ENCODE measurements at places on chromosomes 13 and 19.

DNA sequence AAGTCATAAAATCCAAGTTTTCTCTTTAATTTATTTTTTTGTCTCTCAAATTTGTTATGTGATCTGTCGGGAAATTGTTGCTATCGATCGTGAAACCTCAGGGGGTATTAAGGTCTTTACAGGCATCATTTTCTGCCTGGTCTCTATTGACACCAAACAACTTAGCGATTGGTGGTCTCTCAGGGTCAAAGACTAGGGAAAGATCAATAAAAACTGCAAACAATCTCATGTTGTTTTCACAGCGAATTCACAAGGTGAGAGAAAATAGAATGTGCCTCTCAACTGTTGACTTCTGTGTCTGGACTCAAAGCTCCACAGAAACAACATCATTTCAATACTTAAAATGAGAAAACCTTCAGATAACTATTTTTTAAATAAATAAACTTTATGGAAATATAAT, 645.4 kb upstream of the MIR17HG start:
- DNase-seq: no peak

DNA sequence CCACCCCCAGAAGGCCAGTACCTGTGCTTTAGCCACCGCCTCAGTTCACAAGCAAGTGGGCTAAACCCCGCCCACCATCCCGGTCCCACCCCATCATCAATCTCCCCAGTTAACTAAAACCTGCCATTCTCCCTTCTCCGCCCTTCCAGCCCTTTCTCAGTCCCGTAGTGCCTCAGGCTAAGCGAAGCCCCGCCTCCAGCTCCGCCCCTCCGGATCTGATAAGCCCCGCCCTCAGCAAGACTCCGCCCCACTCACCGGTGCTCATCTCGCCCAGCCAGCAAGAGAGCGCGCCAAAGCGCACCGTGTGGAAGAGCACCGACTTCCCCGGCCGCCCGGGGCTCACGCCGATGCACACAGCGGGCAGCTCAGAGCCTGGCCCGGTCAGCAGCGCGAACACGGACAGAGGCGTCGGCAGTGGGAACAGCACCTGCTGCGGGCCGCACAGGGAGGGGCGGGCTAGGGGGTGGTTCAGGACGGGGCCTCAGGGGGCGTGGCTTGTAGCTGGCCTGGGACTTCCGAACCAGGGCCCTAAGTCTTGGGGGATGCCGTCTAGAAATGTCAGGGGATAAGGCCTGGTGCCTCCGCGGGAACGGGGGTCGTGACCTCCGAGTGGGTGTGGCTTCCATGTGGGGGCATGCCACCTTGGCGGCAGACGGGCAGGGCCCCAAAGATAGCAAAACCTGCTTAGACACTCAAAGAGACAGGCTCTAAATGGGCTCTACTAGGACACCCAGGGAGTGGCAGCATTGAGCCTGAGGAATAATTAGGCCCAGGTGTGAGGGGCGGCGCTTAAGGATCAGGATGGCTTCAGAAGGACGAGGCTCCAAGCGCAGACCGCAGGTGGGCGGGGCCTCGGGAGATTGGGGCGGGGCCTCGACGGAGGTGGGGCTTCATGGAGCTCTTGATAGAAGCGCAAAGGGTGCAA, 21.4 kb downstream of the MAP4K1 start:
- DNase-seq: no peak

GRCh38 chr13:80297094-80297493, 43.8 kb downstream of the SPRY2 start:
- DNase-seq: no peak

- DNase-seq: no peak
Measured at GRCh38 chr19:4776436-4777211, 14.9 kb upstream of the FEM1A start.

GRCh38 chr13:40272776-40273139, 393.7 kb downstream of the FOXO1 start:
- no peak for DNase-seq

DNA sequence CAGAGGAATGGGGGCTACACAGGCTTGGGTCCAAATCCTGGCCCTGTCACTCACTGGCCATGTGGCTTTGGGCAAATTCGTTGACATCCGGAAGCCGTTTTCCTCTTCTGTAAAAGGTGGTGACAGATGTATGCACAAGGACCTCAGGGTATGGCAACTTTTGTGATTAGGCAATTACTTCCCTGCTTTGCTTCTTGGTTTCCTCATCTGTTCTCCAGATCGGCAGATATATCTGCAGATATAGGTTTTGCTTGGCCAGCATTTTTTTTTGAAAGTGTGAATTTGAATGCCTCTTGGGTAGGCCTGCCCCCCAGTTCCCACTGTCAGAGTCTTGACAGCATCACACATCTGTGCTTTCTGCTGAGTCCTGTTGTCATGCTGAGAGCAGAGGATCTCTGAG, 17.7 kb downstream of the TMEM272 start:
- DNase-seq: no peak

DNA sequence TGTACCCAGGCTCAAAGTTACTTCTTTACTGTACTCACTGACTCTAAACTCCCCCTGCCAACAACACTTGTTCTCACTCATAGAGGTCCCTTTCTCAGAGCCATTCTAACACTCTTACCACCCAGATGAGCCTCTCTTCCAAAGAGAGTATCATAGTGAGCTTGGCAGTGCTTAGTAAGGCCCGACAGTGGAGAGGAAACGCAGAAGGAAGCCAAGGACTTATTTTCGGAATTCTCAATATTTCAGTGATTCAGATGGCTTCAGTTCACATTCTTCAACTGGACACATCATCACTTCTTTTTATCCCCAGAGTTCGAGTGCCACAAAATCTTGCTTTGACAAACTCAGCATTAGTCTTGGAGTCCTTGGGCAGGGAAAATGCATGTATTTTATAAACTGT, 285.9 kb downstream of the DNAJC15 start:
- no peak for DNase-seq

DNA sequence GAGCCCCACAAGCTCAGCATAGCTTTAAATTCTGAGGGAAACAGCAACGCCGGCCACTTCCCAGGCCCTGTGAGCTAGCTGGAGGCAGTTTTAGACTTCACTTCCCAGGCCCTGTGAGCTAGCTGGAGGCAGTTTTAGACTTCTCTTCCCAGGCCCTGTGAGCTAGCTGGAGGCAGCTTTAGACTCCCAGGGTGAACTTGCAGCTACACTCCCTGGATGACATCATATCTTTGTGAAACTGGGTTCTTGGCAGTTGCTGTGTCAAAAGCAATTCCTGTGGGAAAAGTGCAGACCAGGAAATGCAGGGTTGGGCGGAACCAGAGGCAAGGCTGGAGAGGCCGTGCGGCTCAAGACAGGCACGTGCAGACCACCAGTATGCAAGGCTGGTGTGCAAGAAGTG, 12.7 kb downstream of the SOX1 start:
- DNase-seq: no peak

DNA sequence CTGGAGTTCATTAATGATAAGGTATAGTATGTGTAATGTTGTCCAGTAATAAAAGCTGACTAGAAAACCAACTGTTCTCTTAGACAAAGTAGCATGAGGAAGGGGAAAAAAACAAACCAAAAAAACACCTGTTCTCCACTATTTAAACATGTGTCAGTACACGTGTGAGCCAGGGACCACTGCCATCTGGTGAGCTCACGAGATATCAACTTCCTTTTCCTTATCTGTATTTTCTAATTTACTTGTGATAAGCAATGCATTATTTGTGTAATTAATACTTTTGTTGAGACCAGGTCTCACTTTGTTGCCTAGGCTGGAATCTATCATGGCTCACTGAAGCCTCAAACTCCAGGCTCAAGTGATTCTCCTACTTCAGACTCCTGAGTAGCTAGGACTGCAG, 4.3 kb upstream of the SIX5 start:
- DNase-seq: no peak

DNA sequence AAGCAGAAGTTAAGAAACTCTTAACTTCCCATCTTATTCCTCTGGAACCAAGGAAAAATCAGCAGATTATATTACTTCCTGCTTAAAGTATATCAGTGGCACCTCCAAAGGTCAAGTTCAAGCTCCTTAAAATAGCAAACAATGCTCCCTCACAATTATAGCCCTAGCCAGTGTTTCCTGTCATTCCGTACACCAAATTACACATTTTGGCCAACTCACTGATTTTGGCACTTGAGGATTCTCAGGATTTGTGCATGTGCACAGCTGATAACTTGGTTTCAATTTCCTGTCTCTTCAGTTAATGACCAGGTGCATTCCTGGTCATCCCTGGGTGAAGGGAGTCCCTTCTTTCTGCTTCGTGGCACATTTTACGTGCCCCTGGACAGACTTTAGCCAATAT, 42.0 kb downstream of the TPP2 start:
- DNase-seq: no peak

DNA sequence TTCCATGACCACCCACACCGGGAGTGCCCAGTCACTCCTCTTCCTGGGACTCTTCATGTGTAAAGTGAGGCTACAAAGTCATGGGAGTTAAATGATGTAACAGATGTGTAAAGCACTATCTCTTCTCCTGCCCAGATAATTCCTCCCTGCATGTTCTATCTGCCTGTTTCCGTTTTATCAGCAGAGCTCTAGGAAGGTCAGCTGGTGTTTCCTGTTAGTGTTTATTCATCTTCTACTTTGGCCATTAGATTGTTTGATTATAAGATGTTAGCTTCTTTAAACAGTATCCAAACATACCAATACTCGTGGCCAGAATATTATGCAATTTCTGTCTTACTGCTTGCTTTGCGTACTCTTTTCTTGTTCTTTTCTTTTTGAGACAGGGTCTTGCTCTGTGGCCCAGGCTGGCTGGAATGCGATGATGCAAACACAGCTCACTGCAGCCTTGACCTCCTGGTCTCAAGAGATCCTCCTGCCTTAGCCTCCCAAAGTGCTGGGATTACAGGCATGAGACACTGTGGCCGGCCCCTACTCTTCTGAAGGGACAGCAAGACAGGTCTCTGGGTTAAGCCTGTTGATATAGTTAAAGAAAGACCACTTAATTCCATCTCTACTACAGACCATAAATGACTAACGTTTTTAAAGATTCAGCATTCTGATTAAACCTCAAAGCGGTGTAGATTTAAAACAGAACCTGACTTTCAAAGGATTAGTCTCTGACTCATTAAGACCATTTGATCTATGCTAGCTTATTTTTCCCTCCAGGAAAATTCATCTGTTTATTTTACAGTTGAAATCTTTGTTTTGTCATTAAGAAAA, 97.4 kb upstream of the AKAP11 start:
- no peak for DNase-seq

DNA sequence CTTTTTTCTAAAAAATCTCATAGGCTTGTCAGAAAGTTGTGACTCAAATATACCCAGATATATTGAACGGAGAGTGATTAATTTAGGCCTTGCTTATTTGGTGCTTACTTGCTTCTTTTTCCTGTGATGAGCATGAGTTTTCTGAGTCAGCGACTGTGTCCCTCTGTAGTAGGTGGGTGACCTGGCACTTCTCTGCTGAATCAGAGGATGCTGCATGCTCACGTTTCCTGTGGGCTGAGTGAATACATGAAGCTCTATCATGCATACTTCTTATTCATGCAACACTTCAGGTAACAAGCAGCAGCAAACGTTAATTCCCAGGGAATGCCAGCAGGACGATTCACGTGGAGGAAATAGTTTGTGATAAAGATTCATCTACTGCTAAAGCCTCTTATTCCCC, 245.0 kb downstream of the KLF5 start:
- no peak for DNase-seq

- DNase-seq: no peak
Measured at GRCh38 chr13:98261165-98261702, 84.2 kb upstream of the RNF113B start.

GRCh38 chr19:13756210-13756609, 8.1 kb upstream of the MRI1 start:
- DNase-seq: no peak

DNA sequence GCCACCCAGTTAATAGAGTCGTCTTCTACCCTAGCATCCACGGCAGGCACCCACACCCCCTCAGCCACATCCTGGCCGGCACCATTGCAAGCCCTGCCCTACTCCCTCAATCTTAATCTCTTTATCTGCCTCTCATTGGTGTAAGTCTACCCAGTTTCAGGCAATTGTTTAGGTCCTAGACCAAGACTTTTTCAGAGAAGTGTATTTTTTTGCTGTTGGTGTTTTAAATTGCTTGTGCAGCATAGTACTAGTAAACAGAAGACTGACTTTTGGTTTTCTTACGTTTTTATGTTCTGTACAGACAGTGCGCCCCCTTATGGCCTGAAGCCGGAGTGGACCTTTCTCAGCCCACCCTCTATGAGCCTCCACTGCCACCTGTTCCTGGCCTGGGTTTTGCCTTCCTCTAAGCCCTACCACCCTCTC, 2.3 kb upstream of the LCP1 start:
- no peak for DNase-seq

GRCh38 chr13:86684402-86684801, 885.2 kb upstream of the SLITRK6 start:
- no peak for DNase-seq

DNA sequence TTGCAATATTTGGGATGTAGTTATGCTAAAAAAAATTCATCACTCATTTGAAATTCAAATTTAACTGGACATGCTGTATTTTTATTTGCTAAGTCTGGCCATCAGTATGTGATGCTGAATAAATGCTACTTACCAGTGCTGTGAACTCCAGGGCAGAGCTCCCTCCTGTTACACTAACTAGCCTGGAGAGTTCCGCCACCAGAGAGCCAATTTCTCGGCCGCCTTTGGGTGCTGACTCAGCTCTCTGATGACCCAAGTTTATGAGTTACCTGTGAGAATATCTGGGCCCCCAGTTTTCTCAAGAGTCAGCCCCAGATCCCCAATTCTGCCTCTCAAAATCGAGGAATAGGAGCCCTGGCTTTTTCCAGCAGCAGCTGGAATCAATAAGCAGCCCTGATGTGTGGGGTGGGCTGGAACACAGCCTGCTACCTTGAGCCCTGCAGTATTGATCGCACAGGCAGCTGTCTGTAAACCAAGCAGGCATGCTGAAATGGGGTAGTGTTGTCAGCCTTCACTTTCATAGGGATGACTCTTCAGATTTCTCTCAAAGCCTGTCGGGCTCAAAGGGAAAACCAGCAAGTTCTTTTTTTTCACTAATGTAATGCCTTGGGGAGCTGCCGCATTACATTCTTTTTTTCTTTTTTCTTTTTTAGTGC, 113.7 kb downstream of the DNAJC15 start:
- DNase-seq: no peak

DNA sequence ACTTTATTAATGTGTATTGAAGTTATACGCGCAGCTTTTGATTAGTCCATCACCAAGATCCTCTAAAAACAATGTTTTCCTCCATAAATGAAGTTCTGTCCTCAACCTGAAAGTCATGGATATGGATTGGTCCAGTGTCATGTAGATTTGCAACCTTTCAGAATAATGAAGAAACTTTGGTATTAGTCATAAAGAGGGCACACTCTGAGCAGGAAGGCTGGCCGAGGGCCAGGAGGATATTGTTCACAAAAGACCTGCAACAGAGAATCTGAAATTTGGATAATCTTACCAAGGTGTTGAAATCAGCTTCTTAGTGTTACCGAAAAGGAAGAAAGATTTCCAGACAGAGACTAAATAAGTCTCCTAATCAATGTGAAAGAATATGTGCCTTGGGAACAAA, 20.7 kb downstream of the CLDN10 start:
- DNase-seq: no peak

- no peak for DNase-seq
Measured at GRCh38 chr13:51364404-51365008, 25.0 kb downstream of the SERPINE3 start.
